Muscle of leg (tissue), 16 donors: ENCODE measurements at places on chromosomes 12 and 14. TPM values are rescaled to one million over a fixed set of nuclear protein-coding genes. Genes with fewer than 3 reads are reported as not detected.

Gene LRP1
- total RNA-seq = 82.7 TPM

Gene PTPRQ
- 0.71 TPM for total RNA-seq

Gene TRIM9
- total RNA-seq = 0.49 TPM

Gene TAS2R42
- total RNA-seq = not detected

Gene MYH7
- 124 TPM for total RNA-seq

Gene GPR132
- 0.75 TPM for total RNA-seq

Gene INHBE
- 1.8 TPM for total RNA-seq

Gene PRB3
- total RNA-seq = not detected

Gene TPPP2
- 0.44 TPM for total RNA-seq

Gene CCDC184
- total RNA-seq = 1.2 TPM

Gene STYK1
- not detected for total RNA-seq

Gene INHBC
- not detected for total RNA-seq

Gene IFI27L1
- 17.2 TPM for total RNA-seq

- no peak for DNase-seq
Observed at GRCh38 chr14:103521438-103521950, 1.1 kb downstream of the CKB start.

GRCh38 chr14:43359317-43359716 is 1147.8 kb downstream of the FSCB start:
- DNase-seq = no peak

GRCh38 chr14:106652494-106652893 is 1126.1 kb downstream of the TMEM121 start:
- no peak for DNase-seq

- DNase-seq = peak; percentile 94
Observed at GRCh38 chr12:59149995-59150642, 229.8 kb upstream of the LRIG3 start.

- no peak for DNase-seq
Observed at GRCh38 chr14:26835979-26836570, 238.2 kb upstream of the NOVA1 start.

DNA sequence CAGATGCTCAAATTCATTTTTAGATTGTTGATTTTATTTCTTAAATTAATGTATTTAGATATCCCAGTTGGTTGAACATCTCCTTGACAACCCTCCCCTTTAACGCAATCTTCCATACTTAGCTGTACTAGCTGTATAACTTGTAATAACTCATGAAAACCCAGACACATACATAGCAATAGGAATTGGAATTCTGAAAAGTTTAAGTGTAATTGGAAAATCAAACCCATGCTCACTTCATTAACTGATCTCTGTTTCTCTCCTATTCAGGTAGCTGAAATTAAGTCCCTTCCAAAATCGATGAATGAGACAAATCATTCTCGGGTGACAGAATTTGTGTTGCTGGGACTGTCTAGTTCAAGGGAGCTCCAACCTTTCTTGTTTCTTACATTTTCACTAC is at the start of gene OR4K15:
Gene OR4K15, plus strand, starts transcription at position 301 of the 400 bp plus-strand sequence. Its CDS starts 0 bp downstream, at position 301.
- no peak for DNase-seq

- peak; percentile 84 for DNase-seq
Observed at GRCh38 chr12:2284857-2285256, 232.1 kb downstream of the CACNA1C start.

DNA sequence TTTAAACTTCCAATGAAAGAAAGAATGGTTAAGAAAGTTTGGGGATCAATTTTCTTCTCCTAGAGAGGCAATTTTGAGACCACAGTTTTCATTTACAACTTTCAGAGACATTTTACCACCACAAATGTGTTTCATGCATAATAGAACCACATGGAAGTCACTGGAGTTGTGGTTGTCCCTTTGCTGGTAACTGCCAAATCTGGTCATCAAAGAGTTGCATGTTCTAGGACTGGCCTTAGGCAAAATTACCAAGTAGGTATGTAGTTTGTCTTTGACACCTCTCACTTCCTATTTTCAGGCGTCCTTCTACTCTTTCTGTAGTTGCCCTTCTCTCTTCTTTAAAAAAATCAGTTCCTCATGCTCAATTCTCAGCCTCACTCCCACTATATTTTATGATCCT is 54.3 kb upstream of the TMX1 start:
- no peak for DNase-seq

GRCh38 chr12:88627501-88627900 is 47.2 kb upstream of the KITLG start:
- DNase-seq = no peak

- peak; percentile 42 for DNase-seq
Observed at GRCh38 chr14:55973911-55974630, 144.1 kb upstream of the PELI2 start.

- DNase-seq = no peak
Observed at GRCh38 chr14:104161602-104162367, 23.4 kb downstream of the KIF26A start.

DNA sequence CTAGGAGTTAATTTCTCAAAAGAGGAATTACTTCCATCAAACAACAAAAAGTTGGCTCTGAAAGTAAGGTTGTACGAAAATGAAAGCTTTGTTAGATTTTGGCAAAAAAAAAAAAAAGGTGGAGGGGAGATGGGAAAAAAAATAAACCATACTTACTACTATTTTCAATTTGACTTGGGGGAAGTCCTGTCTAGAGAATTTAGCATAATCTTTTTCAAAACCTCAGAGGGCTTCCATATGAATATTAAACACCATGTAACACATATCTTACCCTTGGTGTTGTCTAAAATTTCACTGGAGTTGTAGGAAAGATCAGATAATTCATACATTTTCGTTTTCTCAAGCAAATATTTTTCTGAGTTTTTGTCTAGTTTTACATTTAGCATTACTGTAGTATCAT is 17.5 kb downstream of the GRIP1 start:
- no peak for DNase-seq

DNA sequence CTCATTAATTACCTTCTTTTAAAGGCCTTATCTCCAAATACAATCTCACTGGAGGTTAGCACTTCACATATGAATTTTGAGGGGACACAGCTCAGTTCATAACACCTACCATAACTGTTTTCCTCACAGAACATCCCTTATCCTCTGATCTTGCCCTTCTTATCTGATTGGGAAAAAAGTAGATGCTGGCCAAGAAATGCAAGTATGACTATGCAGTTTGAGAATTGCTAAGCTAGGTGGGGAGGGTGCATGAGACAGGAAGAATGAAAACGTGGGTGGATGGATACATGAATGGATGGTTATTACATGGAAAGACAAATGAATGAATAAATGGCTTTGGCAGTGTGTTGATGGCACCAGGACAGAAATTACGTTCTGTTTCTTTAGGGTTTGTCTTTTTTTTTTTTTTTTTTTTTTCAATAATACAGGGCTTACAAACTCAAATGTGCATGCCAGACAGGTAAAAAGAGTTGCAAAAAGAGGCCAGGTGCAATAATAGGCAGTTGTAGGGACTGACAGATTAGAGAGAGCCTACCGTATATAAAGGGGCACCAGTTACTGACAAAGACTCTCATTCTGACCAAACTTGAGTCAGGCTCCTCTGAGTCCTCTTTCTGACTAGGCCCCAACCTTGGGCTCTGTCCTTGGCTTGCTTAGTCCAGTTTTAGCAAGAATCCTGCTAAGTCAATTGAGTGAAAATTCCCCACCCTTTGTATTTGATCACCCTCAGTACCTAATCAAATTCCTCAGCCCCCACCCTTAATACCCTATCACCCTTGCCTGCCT is 304.9 kb downstream of the ZFP36L1 start:
- no peak for DNase-seq

DNA sequence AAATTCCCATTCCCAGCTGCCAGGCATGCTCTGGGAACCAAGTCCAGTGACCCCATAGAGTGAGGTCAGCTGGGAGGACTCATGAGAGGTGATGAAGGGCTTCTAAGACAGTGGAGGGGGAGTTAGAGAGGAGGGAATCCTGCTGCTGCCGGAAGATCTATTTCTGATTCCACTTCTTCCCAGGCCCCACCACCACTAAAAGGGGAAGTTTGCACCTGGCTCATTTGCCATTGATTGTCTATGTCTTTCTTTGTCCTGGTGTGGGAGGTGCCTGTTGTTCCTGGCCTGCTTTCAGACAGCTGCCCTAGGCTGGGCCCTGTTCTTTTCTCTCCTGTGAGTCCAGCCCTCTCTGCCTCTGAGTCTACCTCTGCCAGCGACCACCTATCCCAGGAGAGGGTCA is 3.0 kb upstream of the KRT6A start:
- no peak for DNase-seq

DNA sequence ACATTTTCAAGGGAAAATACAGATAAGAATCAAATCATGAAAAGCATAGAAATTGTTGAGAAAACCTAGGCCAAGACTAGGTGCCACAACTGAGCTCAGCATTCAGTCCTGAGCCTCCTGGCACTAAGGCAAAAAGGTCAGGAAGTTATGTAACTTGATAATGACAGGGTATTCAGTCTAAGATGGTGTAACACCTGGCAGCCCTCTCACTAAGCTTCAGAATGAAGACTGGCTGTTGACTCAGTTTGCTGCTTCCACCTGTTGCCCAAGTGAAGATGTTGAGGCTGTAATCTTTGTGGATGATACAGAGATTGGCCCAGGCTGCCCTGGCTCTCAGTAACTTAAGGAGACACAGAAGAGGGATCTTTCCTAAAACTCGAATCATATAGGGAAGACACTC is 19.6 kb downstream of the PROX2 start:
- DNase-seq = no peak

- DNase-seq = no peak
Observed at GRCh38 chr12:58293308-58293982, 352.1 kb downstream of the ATP23 start.

- DNase-seq = no peak
Observed at GRCh38 chr12:52120951-52121823, 41.7 kb downstream of the SMIM41 start.

- DNase-seq = no peak
Observed at GRCh38 chr12:10358131-10358530, 31.7 kb downstream of the KLRK1 start.

GRCh38 chr14:61750708-61751474 is 11.3 kb upstream of the SNAPC1 start:
- peak; percentile 89 for DNase-seq

DNA sequence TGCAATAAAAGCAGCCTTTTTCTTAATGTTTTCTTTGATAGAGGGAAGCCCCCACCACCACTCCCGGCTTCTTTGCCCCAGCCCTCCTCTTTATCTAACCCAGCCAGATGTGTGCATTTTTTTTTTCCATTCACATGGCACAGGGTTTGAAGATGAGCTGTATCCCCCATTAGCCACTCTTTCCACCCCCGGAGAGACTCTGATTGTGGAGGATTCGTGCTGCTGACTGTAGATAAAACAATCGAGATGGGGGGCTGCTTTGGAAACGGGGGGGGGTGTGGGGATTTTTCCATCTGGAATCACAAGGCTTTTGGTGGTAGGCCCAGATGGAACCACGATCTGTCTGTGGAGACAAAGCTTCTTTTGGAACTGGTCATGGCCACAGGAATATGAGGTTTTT is 46.2 kb upstream of the VASH1 start:
- DNase-seq = peak; percentile 57

GRCh38 chr12:1826867-1827705 is 6.7 kb downstream of the LRTM2 start:
- DNase-seq = no peak

DNA sequence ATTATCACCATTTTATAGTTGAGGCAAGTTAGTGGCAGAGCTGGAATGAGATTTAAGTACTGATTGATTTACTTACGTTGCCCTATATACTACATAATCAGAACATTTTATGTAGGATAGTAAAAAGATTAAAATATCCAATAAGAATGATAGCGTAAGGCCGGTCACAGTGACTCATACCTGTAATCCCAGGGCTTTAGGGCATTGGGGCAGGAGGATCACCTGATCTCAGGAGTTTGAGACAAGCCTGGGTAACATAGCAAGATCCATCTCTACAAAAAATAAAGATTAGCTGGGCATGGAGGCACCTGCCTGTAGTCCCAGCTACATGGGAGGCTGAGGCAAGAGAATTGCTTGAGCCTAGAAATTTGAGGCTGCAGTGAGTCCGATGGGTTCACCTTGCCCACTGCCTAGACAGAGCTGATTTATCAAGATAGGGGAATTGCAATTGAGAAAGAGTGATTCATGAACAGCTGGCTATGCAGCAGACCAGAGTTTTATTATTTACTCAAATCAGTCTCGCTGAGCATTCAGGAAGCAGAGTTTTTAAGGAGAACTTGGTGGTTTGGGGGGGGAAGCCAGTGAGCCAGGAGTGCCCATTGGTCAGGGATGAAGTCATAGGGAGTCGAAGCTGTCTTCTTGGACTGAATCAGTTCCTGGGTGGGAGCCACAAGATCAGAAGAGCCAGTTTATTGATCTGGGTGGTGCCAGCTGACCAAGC is 24.7 kb upstream of the SGPP1 start:
- peak; percentile 30 for DNase-seq

DNA sequence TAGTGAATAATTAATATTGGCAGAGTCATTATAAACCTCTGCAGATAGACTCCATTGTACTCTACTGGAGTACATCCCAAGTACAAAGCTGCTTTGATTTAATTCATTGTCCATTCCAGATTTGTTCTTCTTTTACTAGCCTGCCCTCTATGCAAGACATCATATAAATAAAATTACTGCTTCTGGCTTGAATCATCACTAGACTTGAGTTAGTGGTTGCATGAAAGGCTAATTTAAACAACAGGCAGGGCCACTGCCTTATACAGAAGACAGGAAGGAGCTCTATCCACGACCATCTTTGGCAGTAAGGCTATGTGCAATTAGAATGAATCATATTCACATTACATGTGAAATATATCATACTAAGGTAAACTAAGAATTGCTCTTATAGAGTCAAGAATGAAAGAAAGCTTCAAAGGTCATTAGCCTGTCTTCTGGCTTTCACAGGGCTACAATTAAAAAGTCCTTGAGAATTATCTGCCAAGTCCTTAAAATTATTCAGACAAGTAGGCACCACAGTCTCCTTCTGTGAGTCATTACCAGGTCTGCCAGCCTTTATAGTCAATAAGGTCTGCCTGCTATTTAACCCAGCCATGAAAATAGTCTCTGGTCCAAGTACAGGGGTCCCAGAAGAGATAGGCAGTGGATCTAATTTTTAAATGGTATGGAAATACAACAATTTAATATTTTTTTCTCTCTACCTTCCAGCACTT is 631.8 kb downstream of the TMTC2 start:
- DNase-seq = peak; percentile 39

GRCh38 chr12:26823390-26823789 is 9.6 kb downstream of the ITPR2 start:
- DNase-seq = no peak

DNA sequence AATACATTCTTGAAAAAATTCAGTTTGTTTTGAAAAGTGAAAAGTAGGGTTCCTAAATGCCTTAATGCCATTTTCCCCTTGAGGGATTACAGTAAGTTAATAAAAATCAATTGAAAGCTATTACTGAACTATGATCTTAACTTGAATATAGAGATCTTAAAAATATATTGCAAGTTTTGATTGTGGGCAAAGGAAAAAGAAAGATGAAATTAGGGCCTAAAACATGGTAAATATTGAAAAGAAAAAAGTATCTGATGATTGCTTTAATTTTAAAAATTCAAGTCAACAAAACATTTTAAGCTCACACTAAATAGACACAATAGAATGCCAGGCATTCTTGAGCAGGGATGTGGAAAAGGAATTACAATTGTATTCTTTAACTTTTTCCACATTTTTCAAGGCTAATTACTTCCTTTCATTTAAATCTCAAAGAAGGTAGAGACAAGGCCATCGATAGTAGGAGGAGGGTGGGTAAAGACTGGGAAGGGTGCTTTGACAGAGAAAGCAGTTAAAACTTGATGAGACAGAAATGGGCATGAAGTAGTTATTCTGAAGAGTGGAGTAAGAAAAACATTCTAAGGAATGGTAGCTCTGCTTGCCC is 294.4 kb downstream of the NELL2 start:
- no peak for DNase-seq
